Aortic smooth muscle cell (primary cell): ENCODE measurements at places on chromosomes 12 and 14. TPM values are rescaled to one million over a fixed set of nuclear protein-coding genes. Genes with fewer than 3 reads are reported as not detected.

Gene PRR4
- total RNA-seq, result 0.53 and 2.2 TPM in 2 replicates

Gene IFNG
- total RNA-seq, result not detected in 2 replicates

Gene KRT77
- not detected in 2 replicates for total RNA-seq

Gene TAS2R30
- 3.2 and 6.2 TPM in 2 replicates for total RNA-seq

Gene MYF5
- total RNA-seq, result not detected in 2 replicates

Gene TBX3
- total RNA-seq, result 0.66 and 1.1 TPM in 2 replicates

Gene GALNT16
- total RNA-seq, result 1.8 and 2.5 TPM in 2 replicates

Gene GLI1
- total RNA-seq, result 0.13 and 0.31 TPM in 2 replicates

Gene MED13L
- 56.5 and 85.4 TPM in 2 replicates for total RNA-seq

Gene C12orf60
- total RNA-seq, result 0.79 and 3.9 TPM in 2 replicates

Gene MANSC1
- 4.2 and 6.8 TPM in 2 replicates for total RNA-seq
